ENCODE measurements at places on chromosomes 12 and 14.

DNA sequence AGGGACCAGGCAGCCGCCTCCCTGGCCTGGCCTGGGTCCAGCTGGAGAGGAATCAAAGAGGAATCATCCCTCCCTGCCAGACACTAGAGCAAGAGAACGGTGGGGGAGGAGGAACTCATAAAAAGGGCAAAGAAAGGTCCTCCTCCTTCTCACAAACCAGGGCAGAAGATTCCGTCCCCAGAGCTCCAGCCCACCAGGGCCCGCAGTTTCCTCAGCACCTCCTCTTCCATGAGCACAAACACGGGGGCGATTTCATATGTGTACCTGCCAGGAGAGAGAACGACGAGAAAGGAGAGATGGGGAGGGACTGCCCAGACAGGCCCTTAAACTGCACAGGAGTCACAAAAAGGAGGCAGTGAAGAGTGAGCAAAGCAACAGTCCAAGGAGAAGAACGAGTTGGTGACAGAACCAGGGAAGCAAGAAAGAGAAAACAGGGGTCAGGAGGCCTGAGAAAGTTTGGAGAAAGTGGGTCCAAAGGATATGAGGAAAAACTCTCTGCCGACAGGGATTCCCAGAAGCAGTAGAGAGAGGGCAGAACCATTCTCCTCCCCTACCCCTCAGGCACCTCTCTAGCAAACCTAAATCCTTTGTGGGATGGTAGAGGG lies 8.7 kb upstream of the ZNF740 start:
- ATAC-seq: no peak

- no peak for ATAC-seq
Observed at GRCh38 chr14:95519699-95520098, 3.2 kb upstream of the SYNE3 start.

- ATAC-seq: peak; percentile 44
Observed at GRCh38 chr14:103362780-103363179, 22.4 kb upstream of the MARK3 start.

DNA sequence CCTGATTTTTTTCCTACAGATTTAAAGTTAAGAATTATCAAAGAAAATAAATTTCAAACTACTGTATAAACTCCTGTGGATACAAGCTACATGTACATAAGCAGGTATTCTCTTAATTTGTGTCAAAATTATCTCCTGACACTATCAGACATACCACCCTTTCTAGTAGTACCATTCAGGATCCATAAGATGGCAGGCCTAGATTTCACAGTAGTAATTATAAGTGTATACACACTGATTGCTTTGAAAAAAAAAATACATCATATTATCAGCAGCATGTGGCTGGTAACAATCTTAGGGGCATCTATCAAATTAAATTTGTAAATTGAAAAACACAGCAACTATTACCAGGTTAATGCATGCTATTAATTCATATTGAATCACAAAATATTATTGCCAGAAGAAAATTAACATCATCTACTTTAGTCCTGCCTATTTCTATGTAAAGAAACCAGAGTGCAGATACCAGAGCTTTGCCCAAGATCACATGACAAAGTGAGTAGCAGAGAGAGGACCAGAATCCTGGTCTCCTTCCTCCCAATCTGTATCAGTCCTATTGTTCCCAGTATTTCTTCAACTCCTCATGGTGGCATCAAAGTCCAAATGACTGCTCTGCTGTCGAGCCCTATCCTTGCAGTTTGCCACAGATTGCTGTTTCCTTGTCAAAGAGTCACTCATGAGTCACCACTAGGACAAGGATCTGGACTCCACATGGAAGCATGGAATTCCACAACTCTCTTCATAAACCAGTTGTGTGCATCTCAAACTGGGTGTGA lies 27.7 kb upstream of the CALM1 start:
- no peak for ATAC-seq

- ATAC-seq: no peak
Observed at GRCh38 chr14:70776197-70776596, 33.1 kb downstream of the MAP3K9 start.

DNA sequence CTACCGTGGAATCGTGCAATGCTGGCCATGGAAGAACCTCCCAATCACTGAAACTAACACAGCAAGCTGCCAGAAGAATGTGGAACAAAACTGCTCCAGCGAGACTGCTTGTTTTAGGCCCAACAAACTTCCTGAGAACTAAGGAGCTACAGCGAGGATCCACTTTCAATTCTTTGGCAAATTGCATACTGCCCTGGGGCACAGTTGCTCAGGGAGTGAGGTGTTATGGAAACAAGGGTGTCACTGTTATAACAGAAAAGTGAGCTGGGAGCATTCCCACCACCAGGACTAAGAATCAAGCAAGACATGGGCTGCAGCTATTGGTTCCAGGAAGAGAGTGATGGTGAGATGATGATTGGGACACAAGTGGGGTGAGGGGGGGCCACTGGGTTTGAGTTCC lies 1606.1 kb upstream of the FLRT2 start:
- ATAC-seq: no peak

GRCh38 chr12:112370868-112371510 lies 11.2 kb downstream of the HECTD4 start:
- ATAC-seq: no peak
